ENCODE measurements at places on chromosomes 12 and 14.

DNA sequence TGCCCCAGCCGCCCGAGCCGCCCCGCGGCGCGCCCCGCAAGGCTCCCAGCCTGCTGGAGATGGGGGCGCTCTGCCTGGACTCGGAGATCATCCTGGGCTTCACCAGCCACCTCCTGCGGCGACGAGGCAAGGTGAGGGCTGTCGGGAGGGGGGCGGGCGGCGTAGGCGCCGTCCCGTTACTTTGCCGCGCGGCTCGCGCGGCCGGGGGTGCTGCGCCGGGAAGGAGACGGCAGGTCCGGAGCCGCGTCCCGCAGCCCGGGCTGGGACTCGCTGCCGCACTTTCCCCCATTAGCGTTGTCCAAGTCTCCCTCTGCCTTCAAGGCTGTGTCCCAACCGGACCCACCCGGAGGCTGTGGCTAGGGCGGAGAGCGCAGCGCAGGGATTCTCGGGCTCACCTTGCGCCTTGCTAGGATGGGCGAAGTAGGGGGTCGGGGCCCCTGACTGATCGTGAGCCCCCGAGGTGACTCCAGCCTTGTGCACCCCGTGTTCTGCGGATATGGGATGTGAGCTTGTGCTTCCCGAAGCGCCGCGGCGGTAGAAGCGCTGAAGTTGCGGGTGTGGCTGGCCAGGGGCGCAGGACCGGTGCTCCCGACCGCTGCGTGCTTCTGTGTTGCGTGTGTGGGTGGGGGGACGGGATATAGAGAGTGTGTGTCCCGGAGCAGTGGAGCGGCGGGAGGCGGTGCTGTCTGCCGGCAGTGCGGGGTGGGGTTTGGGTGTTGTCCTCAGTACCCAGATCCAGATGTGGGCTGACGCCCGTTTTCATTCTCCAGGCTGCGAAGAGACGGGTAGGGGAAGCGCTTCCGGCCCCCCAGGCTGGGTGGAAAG, 1.7 kb upstream of the KIF26A start:
- DNase-seq = no peak

- no peak for DNase-seq
Measured at GRCh38 chr12:59459966-59460660, 135.7 kb upstream of the SLC16A7 start.

GRCh38 chr12:2064071-2064507, 11.3 kb downstream of the CACNA1C start:
- DNase-seq = no peak

DNA sequence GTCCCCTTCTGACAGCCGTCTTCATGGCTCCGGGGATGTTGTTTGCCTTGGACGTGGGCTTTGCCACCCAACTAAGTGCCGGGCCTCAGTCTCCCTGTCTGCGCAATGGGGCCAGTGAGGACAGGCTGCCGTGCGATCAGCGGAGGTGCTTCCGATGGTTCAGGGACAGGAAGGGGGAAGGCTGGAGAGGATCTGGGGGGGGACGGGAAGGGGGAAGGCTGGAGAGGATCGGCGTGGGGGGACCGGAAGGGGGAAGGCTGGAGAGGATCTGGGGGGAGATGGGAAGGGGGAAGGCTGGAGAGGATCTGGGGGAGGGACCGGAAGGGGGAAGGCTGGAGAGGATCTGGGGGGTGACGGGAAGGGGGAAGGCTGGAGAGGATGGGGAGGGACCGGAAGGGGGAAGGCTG, 3.4 kb downstream of the MMP17 start:
- DNase-seq = no peak

DNA sequence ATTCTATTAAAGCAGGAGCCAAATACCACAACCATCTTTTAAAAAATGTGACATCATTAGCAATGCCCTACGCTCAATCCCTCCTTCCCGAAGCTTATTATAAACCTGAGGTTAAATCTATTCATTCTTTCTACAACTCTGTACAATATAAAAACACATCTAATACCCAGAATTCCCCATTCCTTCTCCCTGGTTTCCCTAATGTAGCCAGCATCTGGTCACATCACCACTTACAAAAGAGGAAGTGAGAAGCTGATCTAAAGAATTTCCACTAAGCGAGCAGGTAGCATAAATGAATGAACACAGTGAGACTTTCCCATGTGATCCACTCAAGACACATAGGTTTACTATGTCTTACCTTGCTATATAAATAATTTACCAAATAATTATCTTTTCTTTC, 90.4 kb downstream of the LRP6 start:
- no peak for DNase-seq

DNA sequence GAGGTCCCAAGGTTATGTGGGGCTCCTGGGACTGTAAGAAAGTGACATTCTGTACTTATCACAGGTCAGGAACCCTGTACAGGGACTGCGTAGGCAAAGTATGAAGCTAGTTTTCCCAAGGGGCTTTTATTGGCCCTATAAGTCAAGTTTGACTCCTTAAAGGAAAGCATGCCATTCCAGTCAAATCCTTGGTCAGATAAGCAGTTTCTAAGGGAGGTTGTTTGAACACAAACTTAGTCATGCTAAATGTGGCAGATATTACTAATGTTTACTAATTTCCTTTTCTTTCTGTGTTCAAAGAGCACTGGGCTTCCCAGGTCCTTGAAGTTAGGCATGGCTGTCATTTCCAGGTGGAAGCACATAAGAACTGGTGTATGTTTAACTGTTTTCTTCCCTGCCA, 472.4 kb downstream of the ATP23 start:
- DNase-seq = no peak

- DNase-seq = peak; percentile 41
Measured at GRCh38 chr12:120584343-120585149, 3.3 kb upstream of the POP5 start.
